Cortex of kidney (tissue), 1 donor: ENCODE measurements at places on chromosomes 7 and 10.

DNA sequence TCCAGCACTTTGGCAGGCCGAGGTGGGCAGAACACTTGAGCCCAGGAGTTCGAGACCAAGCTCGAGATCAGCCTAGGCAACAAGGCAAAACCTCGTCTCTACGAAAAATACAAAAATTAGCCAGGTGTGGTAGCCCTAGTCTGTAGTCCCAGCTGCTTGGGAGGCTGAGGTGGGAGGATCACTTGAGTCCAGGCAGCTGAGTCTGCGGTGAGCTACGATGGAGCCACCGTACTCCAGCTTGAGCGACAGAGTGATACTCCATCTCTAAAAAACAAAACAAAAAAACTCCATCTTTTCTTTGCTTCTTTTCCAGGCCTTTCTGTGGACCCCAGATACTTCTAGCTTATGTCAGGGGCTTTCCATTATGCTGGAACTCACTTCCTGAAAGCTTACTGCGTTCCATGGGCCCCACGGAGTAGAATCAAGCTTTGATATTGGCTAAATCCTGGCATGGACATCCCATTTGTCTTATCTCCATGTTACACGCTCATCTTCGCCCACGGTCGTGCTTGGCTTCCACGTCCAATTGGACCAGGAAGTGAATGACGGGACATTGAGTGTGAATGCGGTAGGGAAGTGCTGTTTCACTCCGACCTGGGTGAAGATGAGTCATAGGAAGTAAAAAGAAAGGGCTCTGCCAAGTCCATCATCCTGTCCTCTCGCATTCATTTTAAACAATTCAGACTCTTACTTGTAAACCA is 45.7 kb downstream of the FAM171A1 start:
- DNase-seq: no peak

GRCh38 chr10:72310636-72311035 is 36.9 kb downstream of the DDIT4 start:
- DNase-seq: no peak

DNA sequence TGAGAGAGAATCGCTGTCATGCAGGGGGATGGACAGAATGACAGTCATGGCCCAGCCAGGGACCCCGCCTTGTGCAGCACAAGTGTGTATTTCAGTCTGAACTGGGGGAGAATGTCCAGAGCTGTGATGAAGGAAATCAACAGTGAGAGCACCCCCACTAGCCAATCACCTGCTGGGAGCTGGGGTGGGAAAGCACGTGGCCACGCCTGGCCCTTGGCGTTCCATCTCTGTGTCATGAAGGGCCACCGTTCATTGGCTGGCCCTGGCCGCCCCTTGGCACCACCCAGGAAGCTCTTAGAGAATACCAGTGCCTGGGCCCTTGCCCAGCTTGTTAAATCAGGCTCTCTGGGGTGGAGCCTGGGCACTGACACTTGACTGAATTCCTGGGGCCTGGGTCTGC is 22.8 kb downstream of the GRID1 start:
- DNase-seq: no peak

DNA sequence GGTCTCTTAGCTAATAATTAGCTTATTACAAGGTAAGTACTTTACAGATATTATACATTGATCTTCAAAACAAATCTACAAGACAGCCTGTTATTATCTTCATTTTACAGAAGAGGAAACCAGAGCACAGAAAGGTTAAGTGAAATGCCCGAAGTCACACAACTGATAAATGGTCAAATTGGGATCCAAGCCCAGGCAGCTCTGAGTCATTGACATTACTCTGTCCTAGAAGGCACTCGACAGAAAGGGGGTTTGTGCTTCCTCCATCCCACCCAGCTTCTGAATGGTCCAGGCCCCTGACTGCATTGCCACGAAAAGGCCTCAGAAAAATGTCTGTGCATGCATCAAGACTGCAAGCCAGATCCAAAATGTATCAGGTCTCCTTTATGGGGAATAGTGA is 81.3 kb upstream of the ZNF438 start:
- DNase-seq: no peak

- no peak for DNase-seq
Measured at GRCh38 chr7:26237035-26237807, 35.7 kb downstream of the CBX3 start.

DNA sequence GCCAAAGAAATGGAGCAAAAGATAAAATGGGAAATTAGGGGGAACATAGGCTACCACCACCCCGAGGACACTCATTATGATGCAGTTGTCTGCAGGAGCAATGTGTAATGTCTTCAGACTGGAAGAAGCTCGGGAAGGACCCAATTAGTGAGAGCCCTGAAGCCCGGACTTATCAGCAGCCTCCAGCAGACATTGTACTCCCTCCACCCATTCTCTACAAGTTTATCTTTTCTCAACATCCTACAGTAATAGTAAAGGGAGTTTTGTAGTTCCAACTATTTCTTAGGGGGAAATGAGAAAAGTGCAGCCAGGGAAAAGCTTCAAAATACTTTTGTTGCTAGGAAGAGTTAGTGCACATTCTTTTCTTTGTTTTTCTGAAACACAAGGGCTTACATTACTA is 657.3 kb upstream of the COBL start:
- no peak for DNase-seq

DNA sequence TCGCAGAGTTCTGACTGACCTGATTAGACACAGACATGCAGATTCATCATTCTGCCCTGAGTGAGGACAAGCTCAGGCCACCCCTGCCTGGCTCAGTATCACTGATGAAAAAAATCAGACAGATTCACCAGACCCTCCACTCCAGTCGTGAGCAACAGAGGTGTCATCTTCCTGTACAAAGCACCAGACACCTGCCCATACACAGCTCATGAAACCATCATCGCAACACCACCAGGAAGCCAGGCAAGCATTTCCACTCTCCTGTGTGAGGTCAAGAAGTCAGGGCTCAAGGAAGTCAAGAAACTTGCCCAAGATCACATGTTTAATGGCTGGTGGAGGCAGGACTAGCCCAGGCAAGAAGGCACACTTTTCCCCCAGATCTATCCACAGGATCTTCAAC is 163.0 kb downstream of the CALN1 start:
- no peak for DNase-seq

GRCh38 chr10:82778908-82779307 is 903.9 kb downstream of the NRG3 start:
- DNase-seq: no peak

GRCh38 chr10:101845893-101846292 is 2.3 kb upstream of the KCNIP2 start:
- no peak for DNase-seq

DNA sequence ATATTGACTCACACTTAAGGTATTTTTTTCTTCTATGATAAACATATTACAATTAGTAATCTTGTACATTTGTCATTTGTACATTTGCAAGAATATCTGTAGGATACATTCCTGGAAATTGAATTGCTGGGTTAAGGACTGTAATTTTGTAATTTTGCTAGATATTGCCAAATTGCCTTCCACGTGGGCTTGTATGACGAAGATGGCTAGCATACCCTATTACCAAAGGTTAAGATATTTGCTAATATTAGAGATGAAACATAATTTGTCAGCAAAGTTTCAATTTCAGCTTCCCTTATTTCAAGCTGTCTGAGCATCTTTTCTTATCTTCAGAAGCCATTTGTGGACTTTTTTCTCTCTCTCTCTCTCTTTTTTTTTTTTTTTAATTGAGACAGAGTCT is 1.0 kb upstream of the LYZL2 start:
- no peak for DNase-seq

DNA sequence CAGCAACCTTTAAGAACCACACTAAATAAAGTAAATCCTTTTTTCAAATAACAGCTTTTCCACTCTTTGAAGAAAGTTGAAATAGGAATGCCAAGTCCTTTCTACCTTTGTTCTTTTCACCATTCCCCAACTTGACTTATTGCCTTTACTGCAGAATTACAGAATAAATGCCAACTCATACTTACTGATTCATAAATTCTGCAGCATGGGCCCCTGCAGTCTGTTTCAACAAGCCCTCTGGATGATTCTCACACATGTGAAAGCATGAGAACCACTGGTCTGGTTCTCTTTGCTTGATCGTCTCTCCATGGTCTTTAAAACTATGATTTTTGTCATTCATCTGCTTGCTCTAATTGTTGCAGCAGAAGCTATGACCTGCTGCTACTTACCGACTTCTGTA is 56.1 kb downstream of the HACD1 start:
- DNase-seq: no peak

DNA sequence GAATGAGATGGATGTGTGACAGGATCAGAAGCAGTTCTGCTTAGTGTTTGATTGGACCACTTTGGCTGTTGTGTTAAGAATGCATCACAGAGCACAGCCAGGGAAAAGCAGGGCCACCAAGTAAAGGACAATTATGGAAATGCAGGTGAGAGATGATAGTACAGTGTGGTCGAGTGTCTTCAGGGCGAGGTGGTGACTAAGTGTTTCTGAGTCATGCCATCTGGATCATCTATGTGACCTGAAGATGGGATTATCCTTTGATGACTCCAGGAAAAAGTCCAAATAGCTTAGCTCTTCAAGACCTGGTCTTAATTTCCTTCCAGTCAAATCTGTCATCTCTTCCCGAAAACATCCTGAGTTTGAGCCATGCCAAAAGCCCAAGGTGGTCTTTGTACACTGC is 523.2 kb upstream of the IGFBP3 start:
- DNase-seq: no peak

GRCh38 chr7:96359876-96360275 is 38.0 kb upstream of the SLC25A13 start:
- no peak for DNase-seq

GRCh38 chr10:50579491-50580261 is 44.1 kb downstream of the SGMS1 start:
- no peak for DNase-seq

DNA sequence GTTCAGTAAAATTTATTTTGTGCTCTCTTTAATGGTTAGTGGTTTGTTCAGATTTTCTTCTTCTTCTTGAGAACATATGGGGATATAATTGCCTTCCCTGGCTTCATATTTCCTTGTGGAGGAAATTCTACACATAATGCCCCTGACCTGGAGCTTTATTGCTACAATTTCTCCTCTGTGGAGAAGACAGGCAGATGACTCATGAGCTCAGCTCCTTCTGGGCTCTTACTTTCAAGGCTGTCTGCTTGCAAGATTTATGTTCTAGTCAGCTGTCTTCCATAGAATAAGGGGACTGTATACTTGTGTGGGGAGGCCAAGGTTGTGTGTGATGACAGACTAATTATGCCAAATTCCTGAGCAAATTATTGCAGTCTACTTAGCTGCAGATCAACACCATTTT is 1.6 kb downstream of the LRRD1 start:
- DNase-seq: no peak

DNA sequence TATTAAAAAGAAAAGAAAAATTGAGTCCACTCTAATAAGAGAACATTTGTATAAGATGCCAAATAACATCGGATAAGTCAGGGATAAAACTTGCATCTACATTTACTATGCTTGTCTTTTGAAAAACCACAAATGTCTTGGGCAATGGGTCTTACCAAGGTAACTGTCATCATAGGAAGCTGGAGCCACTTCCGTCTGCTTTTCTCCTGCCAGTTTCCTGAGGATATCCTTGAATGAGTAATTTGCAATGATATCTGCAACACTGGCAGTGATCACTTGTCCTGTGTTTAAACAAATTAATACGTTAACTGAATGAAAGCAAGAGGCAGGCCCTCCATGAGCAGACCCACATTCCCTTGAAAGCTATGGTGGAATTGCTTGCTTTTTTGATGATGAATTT is 47.3 kb downstream of the ITGA8 start:
- no peak for DNase-seq

- no peak for DNase-seq
Measured at GRCh38 chr10:61760943-61761824, 98.5 kb downstream of the CABCOCO1 start.

DNA sequence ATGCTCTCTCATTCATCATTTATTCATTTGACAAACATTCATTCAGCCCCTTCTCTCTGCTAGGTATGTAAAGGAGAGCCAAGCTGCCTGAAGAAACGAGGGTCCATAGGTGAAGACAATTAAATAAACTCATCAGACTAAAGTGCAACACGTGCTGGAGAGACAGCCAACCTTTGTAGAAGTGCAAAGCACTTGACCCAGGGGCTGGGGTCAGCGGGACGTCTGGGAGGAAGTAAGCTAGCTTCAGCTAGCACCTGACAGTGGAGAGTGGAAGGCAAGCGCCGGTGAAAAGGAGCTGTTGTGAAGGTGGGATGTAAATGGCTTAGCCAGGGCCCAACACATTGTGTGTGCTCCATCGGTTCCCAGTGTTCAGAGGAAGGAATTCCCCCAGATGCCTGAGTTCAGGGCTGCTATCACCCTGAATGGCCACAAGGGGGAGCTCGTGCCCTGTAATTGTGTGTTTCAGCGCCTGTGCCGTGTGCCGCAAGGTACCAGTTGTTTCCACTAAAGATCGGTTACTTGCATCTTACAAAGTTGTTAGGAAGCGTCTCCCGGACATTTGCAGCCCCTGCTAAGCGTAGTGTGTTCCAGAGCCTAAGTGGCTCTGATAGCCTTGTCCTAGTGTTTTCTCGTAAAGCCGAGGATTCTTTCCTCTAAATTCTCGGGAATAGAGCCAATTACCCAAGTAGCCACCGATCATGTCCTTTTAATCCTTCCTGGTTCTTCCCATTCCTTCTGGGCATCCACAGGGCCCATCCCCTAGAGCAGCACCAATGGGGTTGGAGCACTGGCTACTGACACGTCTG is 30.6 kb downstream of the TLX1 start:
- no peak for DNase-seq

- DNase-seq: no peak
Measured at GRCh38 chr10:7314170-7314569, 96.7 kb downstream of the SFMBT2 start.

DNA sequence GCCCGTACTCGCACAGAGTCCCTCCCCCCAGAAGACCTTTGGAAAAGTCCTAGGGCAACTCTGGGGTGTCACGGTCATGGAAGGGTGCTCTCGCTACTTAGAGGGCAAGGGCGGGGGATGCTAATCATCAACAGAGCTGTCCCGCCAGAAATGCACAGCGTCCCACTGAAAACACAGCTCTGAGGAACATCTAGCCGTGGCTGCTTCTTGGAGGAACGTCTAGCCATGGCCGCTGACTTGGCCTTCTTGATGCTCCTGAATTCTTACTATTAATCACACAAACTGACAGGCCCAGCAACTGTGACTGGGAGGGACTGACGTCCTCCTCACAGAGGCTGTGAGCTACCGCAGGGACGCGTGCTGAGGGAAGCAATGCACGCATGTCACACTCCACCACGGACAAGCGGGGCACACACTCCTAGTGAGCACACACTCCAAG is 1.7 kb downstream of the TUBGCP2 start:
- DNase-seq: no peak

GRCh38 chr7:90603346-90603745 is 7.2 kb downstream of the CDK14 start:
- no peak for DNase-seq

- DNase-seq: no peak
Measured at GRCh38 chr7:47492716-47493325, 89.1 kb downstream of the TNS3 start.

DNA sequence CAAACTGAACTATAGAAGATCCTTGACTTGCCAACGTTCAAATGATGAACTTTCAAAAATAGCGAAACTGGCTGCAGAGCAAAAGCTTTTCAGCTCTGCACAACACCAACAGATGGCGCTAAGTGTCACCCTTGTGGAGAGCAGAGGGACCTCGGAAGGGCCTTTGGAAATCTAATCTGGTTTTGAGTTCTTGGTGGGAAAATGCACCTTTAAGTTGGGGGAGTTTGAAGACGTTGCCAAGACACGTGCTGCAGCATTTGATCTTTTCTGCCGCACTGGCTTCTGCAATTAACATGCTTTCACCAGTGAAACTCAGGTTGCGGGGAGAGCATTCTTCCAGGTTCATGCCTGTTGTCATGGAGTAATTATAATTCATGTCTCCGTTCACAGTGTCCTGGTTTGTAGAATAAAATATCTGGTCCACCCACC is 26.3 kb upstream of the WDR11 start:
- no peak for DNase-seq

GRCh38 chr7:130401101-130401500 is 20.8 kb downstream of the CPA1 start:
- DNase-seq: no peak
